Activated CD4-positive, alpha-beta T cell treated with anti-CD3 and anti-CD28 coated beads, Interleukin-2, amount 50 U/mL, for 4 hours (primary cell): ENCODE measurements at places on chromosomes 2 and 18.

GRCh38 chr2:107808959-107809358 is 17.7 kb upstream of the RGPD4 start:
- DNase-seq: no peak

DNA sequence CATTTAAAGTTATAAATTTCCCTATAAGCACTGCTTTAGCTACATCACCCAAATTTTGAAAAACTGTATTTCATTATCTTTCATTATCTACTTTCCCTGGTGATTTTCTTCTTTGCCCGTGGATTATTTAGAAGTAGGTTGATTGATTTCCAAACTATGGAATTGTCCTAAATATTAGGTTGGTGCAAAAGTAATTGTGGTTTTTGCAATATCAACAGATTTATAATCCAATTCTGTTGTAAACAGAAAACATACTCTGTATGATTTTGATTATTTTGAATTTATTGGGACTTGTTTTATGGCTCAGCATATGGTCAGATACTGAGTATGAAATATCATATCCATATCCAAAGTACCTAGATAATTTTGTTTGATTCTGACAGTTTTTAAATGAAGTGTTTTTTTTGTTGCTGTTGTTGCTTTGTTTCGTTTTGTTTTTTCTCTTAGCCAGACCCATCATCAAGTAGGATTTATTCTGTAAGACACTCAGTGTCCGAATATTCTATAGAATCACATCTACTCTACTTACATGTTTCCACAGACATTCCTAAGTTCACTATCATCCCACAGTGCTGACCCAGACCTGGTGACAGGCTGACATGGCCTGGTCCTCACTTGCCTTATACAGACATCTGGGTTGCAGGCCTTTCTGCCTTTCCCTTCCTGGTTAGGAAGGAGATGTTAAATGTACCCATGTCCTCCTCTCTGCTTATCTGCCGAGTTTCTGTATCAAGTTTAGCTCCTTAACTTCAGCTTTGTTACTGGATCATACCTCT is 2.1 kb upstream of the TRABD2A start:
- DNase-seq: no peak

GRCh38 chr2:113698892-113699447 is 57.5 kb downstream of the SLC35F5 start:
- DNase-seq: no peak

GRCh38 chr18:415047-415446 is 85.5 kb downstream of the COLEC12 start:
- DNase-seq: no peak

DNA sequence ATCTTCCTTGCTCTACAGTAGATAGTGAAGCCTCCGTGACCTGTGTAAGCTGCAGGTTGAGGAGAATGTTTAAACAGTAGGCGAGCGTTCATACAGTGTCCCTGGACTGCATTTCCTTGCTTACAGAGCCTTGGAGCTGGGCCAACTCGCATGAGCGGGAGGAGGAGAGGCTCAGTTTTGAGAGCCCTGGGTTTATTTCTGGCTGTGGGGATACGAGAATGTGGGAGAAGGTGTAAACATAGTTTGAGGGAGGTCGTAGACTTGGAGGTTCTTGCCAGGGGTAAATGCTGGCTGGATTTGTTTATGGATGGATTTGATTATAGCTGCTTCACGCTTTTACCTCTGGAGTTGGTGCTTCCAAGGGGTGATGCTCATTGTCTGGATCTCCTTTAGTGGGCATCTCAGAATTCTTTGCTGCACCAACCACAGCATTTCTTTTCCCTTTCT is 20.8 kb downstream of the CRIM1 start:
- DNase-seq: no peak

- DNase-seq: no peak
These were observed 10.5 kb upstream of the TMSB10 start for GRCh38 chr2:84894758-84895520.

DNA sequence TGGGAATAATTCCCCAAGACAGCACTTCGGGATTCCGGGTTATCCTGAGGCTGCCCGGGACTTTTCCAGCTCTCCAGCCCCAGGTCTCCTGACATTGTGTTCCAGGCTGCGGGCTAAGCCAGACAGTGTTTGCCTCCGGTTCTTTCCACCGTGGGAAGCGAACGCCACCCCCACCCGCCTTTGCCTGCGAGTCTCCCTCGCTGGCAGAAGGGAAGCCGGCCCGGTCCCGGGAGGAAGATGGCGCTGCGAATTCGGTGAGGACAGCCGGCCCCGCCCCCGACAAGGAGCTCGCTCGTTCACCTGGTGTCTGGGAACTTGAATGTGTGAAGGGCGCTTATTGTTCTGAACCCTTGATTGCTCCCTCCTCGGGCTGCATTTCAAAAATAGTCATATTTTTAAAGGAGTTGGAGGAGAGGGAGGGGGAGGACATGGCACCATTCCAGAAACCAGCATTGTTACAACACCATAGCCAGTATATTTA is 2.9 kb downstream of the LRATD1 start:
- DNase-seq: no peak

- DNase-seq: no peak
These were observed 195.5 kb downstream of the TTC32 start for GRCh38 chr2:19706332-19706731.

DNA sequence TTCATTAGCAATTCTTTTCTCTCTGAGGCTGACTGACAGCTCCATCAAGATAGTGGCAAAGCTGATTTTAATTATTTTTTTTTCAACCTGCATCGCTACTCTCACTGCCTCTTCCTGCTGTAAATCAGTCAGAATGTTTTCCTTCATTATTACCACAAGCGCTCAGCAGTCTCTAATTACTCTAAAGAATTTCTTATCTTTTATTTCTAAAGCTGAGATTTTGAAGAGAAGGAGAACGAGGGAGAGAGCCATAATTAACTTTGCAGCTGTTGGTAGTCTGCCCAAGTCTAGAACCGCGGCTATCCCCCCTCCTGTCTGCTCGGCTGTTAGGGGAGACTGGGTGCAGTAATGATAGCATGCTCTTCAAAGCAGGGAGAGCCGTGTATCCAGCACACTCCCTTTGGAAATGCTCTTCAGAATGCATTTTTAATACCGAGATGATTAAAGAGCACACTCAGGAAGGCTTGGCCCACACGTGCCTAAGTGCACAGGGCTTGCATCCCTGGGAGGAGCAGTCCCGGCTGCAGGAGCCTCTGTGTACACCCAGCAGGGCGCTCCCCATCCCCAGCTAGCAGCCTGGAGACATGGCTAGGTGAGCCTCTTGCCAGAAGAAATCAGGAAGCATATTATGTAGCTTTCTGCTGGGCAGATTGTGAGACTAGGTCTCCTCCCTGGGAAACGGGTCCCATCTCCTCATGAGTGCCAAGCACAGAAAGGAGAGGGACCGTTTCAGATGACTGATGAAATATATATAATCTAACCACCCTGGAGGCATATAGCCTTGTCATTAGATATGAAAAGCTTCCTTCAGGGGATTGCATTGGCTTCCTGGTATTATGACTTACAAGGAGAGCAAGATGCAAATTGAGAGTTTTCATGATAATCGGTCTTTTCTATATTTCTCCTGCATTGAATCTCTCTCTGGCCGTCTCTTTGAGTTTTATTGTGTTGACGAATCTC is 555.2 kb downstream of the CMPK2 start:
- no peak for DNase-seq

DNA sequence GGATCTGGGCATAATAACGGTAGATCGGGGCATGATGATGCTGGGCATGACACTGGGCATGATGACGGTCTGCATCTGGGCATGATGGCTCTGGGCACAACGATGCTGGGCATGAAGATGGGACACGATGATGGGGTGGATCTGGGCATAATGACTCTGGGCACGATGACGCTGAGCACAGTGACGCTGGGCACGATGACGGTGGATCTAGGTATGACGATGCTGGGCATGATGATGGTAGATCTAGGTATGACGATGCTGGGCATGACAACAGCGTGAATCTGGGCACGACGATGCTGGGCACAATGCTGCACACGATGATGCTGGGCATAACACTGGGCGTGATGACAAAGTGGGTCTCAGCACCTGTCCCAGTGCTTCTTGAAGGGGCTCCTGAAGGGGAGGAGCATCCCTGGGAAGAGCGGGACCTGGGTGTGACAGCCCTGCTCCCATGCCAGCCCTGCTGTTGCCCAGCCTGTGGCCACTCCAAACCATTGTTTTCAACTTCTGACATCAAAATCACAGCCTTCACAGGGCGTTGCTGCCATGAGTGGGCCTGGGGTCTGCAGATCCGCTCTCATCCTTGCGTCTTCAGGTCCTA is 30.4 kb upstream of the ALLC start:
- DNase-seq: no peak

GRCh38 chr18:38330573-38330972 is 765.0 kb upstream of the CELF4 start:
- no peak for DNase-seq
